ENCODE measurements at places on chromosomes 2 and 18. TPM values are rescaled to one million over a fixed set of nuclear protein-coding genes. Genes with fewer than 3 reads are reported as not detected.

CFAP65 gene
- not detected for total RNA-seq

LRRC30 gene
- not detected for total RNA-seq

CCDC121 gene
- total RNA-seq = 0.44 TPM

LOXHD1 gene
- 0.19 TPM for total RNA-seq

CRYGC gene
- total RNA-seq = not detected

SLC25A52 gene
- not detected for total RNA-seq

EVA1A gene
- total RNA-seq = 9.4 TPM

SPP2 gene
- not detected for total RNA-seq

METTL21A gene
- 7.1 TPM for total RNA-seq

KCNG2 gene
- not detected for total RNA-seq

LYG1 gene
- not detected for total RNA-seq

STK17B gene
- 16.5 TPM for total RNA-seq

ACMSD gene
- not detected for total RNA-seq

CTNNA2 gene
- not detected for total RNA-seq

ANKAR gene
- total RNA-seq = 2.0 TPM

UGT1A5 gene
- 0.67 TPM for total RNA-seq

DSG1 gene
- total RNA-seq = 10.5 TPM

SERPINB2 gene
- 144 TPM for total RNA-seq

HNMT gene
- 5.9 TPM for total RNA-seq

RUFY4 gene
- total RNA-seq = not detected

RPRM gene
- total RNA-seq = not detected

NGEF gene
- 5.2 TPM for total RNA-seq

PAIP2B gene
- 8.1 TPM for total RNA-seq

CNRIP1 gene
- 7.6 TPM for total RNA-seq

MFSD6 gene
- 154 TPM for total RNA-seq

HOXD4 gene
- 0.31 TPM for total RNA-seq

LCT gene
- total RNA-seq = under 0.01 TPM

DUSP19 gene
- 0.27 TPM for total RNA-seq

CD8B2 gene
- not detected for total RNA-seq

CERKL gene
- 0.15 TPM for total RNA-seq

SIX3 gene
- not detected for total RNA-seq

CLEC4F gene
- total RNA-seq = not detected

STRADB gene
- 12.6 TPM for total RNA-seq

C2orf66 gene
- not detected for total RNA-seq

ANO7 gene
- total RNA-seq = 0.59 TPM

BCL2 gene
- total RNA-seq = 3.1 TPM

LMAN2L gene
- 12.6 TPM for total RNA-seq

NT5C1B gene
- not detected for total RNA-seq

GAD1 gene
- total RNA-seq = not detected

PFN4 gene
- not detected for total RNA-seq

DYNC1I2 gene
- total RNA-seq = 105 TPM

PPP1CB gene
- 218 TPM for total RNA-seq

C2orf15 gene
- total RNA-seq = 0.76 TPM

MERTK gene
- total RNA-seq = 12.2 TPM

VSNL1 gene
- 46.5 TPM for total RNA-seq

RNF181 gene
- 128 TPM for total RNA-seq

CCDC178 gene
- not detected for total RNA-seq

KATNAL2 gene
- total RNA-seq = 2.2 TPM

AQP12B gene
- not detected for total RNA-seq

C18orf54 gene
- total RNA-seq = 1.7 TPM

NRP2 gene
- total RNA-seq = 28.2 TPM

CCDC85A gene
- total RNA-seq = 2.1 TPM

CRYGD gene
- not detected for total RNA-seq

PGAP1 gene
- total RNA-seq = 15.6 TPM

PROKR1 gene
- total RNA-seq = not detected

KLHL14 gene
- total RNA-seq = 0.95 TPM

SLC40A1 gene
- total RNA-seq = 30.5 TPM

Measured in esophagus squamous epithelium (tissue), 5 donors.